ENCODE measurements at places on chromosomes 7 and 10.

GRCh38 chr7:132024290-132024689 is 467.9 kb upstream of the PODXL start:
- no peak for DNase-seq

GRCh38 chr7:13421776-13422175 is 567.7 kb downstream of the ETV1 start:
- DNase-seq = no peak

DNA sequence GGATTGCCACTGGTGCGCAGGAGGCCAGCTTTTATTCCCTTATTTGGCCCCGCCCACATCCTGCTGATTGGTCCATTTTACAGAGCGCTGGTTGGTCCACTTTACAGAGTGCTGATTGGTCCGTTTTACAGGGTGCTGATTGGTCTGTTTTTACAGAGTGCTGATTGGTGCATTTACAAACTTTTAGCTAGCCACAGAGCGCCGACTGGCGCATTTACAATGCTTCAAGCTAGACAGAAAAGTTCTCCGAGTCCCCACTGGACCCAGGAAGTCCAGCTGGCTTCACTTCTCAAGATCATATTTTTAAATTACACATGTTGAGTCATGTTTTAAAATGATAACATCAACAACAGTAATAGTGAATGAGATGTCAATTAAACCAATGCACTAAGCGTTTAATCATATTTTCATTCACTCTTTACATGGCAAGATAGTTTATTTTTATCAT is 128.3 kb downstream of the CUBN start:
- peak; percentile 76 for DNase-seq

DNA sequence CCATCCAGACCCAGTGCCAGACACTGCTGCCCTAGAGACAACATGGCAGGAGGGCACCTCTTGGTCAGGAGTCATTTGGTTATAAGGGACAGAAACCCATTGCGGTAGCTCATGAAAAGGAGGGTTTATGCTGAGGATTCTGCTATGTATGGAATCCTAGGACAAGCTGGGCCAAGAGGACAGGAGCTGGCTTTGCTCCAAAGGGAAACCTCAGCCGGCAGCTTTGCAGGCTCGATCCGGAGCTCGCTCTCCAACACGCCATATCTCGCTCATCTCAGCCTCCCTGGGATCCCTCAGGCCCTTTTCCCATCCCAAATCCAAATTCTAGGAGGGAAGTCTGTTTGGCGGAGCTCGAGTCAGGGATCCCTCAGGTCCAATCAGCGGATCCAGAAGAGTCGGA is 345.7 kb downstream of the GLRX3 start:
- DNase-seq = no peak

- no peak for DNase-seq
Observed at GRCh38 chr10:66656499-66656898, 269.3 kb upstream of the LRRTM3 start.

- DNase-seq = no peak
Observed at GRCh38 chr10:80719935-80720334, 182.2 kb downstream of the SH2D4B start.
